ENCODE measurements at places on chromosomes 3 and 15.
A peak's percentile ranks its signal among the peaks of the same experiment; 100 is the strongest.

DNA sequence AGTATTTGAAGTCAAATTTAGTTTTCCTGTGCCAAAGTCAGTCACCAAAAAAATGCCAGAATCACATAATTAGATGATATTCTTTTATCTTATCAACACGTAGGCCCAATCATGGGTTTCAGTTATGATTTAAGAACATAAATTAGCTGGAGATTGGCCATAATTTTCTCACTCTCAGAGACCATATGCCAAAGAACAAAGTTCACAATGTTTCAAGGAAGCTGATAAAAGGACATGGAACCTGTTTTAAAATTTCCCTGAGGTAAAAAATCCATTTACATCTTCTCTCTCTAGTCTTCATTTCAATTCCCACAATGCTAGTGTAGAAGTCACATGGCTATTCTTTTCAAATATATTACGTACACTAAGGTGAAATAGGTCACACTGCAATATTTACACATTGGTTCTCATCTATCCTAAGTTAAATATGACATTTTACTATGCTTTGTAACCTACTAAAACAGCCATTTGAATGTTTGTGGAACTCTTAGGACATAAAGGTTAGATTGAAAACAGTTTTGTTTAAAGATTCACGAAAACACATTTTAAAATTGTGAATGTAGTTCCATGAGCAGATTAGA is 42.7 kb upstream of the DCUN1D1 start:
- peak; percentile 72 for DNase-seq

GRCh38 chr3:11610044-11610671 is 33.6 kb downstream of the VGLL4 start:
- peak; percentile 72 for DNase-seq

DNA sequence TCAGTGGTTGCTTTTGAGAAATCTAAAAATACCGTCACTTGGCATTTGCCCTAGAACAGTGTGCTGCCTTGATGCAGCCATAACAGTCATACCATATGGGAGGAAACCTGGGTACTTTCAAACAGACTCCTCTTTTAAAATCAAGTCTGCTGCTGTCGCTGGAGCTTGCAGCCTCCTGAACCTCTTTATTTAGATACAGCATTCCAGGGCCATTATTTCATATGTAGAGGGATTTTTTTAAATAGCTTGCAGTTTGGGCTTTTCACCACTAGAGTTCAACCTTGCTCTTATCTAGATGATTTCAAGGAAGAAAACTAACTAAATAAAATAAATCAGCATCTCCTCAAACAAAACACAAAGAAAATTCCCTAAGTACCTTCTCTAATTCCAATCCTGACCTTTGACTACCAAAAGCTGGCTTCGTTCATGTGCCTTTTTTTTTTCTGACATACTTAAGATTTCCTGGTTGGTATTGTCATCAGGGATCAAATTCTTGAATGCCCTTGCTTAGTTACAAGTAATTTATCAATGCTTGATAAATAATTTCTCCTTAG is 111.6 kb downstream of the KBTBD8 start:
- DNase-seq = peak; percentile 31

- DNase-seq = no peak
Measured at GRCh38 chr15:88992216-88992615, 79.0 kb upstream of the MFGE8 start.

GRCh38 chr3:117126946-117127546 is 417.5 kb downstream of the TUSC7 start:
- DNase-seq = no peak

DNA sequence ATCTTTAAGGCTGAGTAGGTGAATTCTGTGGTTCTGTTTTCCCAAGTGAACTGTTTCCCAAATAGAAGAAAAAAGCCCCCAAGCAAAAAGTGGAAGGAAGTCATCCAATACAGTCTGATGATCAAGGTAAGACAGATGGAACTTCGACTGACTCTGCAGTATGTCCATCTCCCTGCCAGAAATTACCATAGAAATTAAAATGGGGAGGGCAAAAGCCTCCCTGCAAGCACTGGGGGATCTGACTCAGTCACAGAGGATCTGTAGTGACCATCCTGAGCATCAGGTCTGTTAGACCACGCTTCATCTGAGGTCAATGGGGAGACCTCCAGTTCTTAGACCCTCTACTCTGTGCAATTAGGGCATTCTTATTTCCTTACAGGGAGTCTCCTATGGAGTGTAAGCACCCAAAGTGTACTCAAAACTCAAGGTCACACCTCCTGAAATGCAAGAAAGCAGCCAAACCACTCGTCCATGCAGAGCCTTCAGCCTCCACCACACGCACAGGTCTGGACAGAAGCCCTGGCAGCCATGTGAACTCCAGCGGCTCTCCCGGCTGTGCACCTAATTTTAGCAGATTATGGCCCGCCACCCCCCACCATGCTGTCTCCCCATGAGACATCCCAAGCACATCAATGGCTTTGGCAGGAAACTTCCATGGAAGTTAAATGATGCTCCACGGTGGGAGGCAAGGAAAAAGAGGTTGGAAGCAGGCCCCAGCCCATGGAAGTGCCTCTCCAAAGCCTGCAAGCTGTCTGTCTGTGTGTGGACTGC is 348.7 kb downstream of the NTRK3 start:
- DNase-seq = no peak

DNA sequence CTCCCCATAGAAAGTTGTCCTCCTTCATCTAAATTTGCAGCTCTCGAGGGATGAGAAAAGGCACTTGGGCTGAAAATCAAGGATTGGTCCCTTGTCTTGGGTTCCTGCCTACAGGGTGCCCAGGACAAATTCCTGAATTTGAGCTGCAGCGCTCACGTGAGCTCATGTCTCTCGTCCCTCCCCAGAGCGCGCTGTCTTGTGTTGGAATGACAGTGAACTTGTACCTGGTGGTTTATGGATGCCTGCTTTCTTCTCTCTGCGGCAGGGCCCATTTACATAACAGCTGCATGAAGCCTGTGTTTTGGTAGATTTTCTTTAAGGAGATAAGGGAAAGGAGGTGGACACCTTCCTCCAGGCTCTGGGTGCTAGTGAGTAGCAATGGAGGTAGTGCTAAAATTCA is 4.3 kb downstream of the RYR3 start:
- no peak for DNase-seq

- DNase-seq = peak; percentile 87
Measured at GRCh38 chr3:56988458-56989168, 71.9 kb upstream of the SPATA12 start.

- DNase-seq = no peak
Measured at GRCh38 chr3:43073116-43073835, 32.6 kb downstream of the POMGNT2 start.

GRCh38 chr15:66390678-66391077 is 4.0 kb downstream of the MAP2K1 start:
- DNase-seq = no peak

- peak; percentile 46 for DNase-seq
Measured at GRCh38 chr15:75731248-75732151, 18.9 kb upstream of the CSPG4 start.

- DNase-seq = no peak
Measured at GRCh38 chr3:120102674-120103073, 8.4 kb upstream of the GSK3B start.

- no peak for DNase-seq
Measured at GRCh38 chr15:72614810-72615532, 39.5 kb upstream of the GOLGA6B start.

DNA sequence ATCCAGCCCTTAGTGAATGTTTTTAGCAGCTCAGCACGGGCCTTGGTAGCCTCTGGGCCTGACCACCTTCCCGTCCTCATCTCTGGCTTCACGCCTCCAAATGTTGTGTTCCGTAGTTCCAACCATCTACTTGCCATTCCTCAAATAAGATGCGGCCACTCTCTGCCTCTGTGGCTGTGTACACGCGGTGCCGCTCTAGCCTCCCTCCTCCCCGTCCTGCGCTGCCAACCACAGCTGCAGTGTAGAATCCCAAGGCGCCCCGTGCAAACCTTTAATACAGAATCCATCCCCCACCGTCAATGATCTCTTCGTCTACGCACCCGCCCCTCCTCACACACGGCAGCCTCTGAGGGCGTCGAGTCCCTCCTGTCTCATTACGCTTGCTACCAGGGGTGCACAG is 77.2 kb downstream of the VGLL4 start:
- DNase-seq = no peak

GRCh38 chr3:114454551-114455251 is 160.9 kb downstream of the TIGIT start:
- no peak for DNase-seq

DNA sequence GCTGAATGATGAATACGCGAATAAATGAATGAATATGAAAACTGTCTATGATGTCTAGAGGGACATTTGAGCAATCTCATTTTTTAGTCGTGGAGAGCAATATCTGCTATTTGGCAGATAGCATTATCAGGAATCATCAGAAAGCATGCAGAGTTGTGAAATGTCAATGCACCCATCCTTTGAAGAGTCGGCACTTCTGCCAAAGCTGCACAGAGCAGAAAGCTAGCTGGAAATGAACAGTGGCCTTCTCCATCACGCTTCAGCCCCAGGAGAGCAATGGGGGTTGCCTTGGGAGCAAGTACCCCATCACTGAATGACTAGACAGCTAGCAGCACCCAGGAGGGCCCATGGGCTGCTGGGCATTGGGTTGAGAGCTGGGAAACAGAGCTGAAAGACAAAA is 69.1 kb upstream of the PROK2 start:
- no peak for DNase-seq

DNA sequence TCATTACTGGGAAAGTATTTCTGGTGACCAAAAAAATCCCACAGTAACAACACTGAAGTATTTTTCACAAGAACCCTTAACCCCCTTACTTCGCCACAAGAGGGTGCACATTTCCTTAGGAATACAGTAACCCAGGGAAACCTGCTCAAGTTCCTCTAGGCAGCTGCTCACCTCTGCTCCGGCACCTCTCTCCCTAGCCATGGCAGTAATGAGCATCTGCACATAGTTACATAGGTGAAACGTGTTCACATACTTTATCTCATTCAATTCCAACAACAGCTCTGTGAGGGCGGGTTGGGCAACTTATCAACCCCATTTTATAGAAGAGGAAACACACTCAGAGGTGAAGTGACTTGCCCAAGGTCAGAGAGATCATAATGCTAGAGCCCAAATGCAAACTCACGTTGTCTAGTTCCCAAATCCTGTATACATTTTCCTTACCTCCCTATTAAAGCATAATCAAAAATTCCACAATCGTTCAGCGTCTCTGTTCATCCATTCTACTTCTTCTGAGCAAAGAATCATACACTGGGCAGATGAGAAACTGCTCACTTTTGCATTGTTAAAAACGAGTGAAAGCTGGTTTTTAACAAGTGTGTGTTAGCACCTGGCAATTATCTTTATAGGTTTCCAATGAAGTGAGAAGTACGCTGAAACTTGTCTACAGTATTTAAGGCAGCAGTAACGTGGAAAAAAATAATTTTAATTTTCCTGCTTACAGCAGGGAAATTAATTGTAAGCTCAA is 90.7 kb downstream of the IGF2BP2 start:
- DNase-seq = peak; percentile 85

- DNase-seq = no peak
Measured at GRCh38 chr3:53588122-53588521, 93.7 kb downstream of the CACNA1D start.

DNA sequence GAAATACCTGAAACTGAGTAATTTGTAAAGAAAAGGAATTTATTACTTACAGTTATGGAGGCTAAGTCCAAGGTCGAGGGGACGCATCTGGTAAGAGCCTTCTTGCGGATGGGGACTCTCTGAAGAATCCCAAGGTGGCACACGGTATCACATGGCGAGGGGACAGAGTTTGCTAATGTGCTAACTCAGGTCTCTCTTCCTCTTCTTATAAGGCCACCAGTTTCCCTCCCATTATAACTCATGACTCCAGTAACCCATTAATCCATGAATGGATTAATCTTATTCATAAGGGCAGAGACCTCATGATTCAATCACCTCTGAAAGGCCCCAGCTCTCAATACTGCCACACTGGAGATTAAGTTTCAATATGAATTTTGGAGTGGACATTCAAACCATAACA is 15.7 kb downstream of the ZBED2 start:
- no peak for DNase-seq

- DNase-seq = no peak
Measured at GRCh38 chr3:52388933-52389332, 56.0 kb downstream of the SEMA3G start.

DNA sequence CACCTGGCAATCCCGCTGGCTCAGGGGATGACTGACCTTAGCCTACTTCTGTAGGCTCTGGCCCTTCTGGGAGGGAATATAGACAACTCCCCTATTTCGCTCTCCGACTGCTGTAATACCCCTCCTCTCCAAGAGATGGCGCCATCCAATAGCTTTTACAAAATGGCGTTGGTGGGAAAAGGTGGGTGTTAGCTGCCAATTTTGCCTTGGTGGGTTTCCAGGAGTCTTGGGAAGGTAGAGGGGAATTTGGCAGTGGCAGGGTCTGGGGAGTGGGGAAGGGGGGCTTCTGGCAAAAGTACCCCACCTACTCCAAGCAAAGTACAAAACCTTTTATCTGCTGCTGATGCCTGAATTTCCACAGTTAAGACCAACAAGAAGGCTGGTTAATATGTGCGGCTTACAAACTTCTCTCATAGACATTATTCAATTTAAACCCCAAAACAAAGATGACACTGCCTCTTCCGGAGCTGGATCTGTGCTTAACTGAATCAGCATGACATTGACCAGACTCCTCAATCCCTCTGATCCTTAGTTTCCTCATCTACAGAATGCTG is 62.1 kb downstream of the RASGRF1 start:
- peak; percentile 50 for DNase-seq

DNA sequence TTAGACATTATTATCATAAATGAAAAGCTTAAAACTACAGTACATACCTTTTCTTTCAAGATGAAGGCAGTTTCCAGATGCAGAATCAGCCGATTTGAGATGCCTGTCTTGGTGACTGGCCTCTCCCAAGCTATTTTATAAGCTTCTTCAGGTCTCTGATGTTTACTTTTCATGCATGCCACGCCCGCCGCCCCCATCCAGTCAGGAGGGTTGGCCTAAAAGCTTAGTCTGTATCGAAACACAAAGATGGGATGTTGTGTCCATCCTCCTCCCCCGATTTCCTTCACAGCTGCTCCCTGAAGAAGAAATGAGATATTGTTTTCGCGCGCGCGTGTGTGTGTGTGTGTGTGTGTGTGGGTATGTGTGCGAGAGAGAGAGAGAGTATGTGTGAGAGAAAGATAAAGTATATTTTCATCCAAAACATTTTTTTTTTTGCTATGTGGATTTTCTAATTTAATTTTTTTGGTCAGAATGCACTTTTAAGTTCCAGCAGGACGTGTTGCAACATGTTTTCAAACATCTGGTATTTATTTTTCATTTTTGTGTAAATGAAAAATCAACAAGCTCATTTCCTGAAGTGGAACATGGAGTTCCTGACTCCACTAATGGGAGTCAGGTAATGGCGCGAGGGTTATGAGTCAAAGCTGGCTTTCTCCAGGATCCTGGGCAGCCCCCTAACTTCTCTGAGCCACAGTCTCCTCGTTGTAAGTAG is at the start of gene APOD:
Gene APOD, minus strand, starts transcription at position 110 of the 712 bp plus-strand sequence. CDS start 4,479 bp downstream, outside the sequence.
- no peak for DNase-seq
